AG09319 (cell line): ENCODE measurements at places on chromosomes 3 and 15.

DNA sequence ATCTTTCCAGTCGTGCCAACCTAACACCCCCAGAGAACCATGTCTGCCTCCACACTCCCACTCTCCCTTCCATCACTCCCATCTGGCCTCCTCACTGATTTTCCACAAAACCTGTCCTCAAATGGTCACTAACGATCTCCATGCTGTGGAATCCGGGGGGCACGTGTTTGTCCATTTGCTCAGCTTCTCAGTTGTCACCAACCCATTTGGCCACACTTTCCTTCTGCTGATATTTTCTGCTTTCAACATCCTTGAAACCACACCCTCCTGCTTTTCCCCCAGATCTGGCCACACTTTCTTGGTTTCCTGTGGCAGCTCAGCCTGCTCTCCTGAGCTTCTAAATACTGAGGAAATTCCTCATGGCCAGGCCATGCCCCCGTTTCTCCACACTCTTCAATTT lies 257.2 kb upstream of the NSMCE3 start:
- no peak for DNase-seq

- DNase-seq, result no peak
These were observed 28.1 kb downstream of the SMAD3 start for GRCh38 chr15:67093504-67093862.

- DNase-seq, result no peak
These were observed 692.7 kb downstream of the MCTP2 start for GRCh38 chr15:94924057-94924456.

DNA sequence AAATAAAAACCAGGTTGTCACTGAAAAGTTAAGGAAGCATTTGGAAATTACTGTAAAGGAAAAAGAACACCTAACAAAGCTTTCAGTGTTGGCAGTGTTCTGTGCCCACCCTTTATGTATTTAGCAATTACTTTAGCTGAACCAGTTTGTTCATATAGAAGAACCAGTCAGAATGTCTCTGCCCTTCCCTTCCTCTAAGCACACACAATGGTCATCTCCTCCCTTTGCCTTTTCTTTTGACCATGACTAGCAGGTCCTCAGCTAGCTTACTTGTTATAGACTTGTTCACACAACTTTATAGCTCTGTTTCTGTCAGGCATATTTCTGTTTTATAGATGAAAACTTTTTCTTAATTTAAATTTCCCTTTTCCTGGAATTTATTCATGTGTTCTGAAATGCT lies 59.6 kb downstream of the AKAP13 start:
- no peak for DNase-seq

- no peak for DNase-seq
These were observed 85.6 kb downstream of the OSBPL10 start for GRCh38 chr3:31895471-31895870.

- peak; percentile 75 for DNase-seq
These were observed at the start of gene PTX3 for GRCh38 chr3:157436583-157437291. PTX3 (plus strand) TSS chr3:157436850; CDS start chr3:157436934, 84 bp downstream.

DNA sequence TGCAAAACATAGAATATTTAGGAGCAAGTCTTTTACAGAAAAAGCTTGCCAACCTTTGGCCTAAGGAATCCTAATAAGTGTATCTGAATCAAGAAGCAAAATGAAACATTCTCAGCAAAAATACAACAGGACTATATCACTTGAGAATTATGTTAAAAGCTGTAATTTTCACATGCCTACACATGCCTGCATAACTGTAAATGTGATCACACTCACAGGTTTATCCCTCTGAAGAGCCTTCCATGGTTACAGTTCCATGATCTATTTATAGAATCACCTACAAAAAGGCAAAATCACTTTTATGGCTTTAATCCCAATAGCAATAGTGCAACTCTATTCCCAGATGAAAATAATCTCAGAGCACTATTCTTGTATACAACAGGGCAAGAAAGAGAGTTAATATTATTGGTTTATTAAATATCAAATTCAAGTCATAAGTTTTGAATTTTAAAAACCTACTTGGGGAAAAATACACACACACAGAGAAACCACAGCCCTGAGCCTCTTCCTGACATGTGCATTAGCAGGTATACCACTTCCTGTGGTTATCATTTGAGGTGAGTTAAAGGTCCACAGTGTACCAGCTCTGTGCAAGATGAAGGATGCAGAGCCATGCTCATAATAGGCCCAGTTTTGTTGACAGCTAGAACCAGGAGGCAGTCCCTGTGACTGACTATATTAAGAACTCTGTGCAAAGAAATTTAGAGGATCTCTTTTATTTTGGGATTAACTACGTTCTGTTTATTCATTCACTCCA lies 252.5 kb upstream of the TGFBR2 start:
- DNase-seq, result no peak

GRCh38 chr15:98599909-98600691 lies 48.2 kb upstream of the IGF1R start:
- DNase-seq, result peak; percentile 10

- DNase-seq, result no peak
These were observed 3.9 kb upstream of the MASP1 start for GRCh38 chr3:187295316-187296034.

DNA sequence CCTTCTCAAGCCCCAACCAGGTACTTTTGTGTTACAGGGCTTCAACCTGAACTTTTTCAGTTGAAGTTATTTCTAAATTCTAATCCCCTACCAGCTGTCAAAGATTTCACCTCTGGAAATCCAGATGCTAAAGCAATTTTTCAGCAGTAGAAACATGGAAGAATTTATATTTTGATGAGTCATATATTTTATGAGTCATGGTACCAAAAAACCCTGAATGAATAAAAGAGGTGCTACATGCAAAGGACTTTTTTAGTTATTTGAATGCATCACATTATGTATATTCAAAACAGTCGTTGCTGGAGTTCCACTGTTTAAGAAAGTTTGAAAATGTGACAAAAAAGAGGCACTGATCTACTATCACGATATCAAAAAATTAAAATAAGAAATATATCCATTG lies 96.0 kb upstream of the ZNF385D start:
- DNase-seq, result no peak

- DNase-seq, result no peak
These were observed 37.6 kb upstream of the EPHB3 start for GRCh38 chr3:184523825-184524615.

GRCh38 chr3:13874891-13875290 lies 5.0 kb downstream of the WNT7A start:
- DNase-seq, result no peak

GRCh38 chr3:16330351-16330750 lies 65.3 kb downstream of the OXNAD1 start:
- no peak for DNase-seq

- no peak for DNase-seq
These were observed 635 bp upstream of the VILL start for GRCh38 chr3:37989821-37990480.

DNA sequence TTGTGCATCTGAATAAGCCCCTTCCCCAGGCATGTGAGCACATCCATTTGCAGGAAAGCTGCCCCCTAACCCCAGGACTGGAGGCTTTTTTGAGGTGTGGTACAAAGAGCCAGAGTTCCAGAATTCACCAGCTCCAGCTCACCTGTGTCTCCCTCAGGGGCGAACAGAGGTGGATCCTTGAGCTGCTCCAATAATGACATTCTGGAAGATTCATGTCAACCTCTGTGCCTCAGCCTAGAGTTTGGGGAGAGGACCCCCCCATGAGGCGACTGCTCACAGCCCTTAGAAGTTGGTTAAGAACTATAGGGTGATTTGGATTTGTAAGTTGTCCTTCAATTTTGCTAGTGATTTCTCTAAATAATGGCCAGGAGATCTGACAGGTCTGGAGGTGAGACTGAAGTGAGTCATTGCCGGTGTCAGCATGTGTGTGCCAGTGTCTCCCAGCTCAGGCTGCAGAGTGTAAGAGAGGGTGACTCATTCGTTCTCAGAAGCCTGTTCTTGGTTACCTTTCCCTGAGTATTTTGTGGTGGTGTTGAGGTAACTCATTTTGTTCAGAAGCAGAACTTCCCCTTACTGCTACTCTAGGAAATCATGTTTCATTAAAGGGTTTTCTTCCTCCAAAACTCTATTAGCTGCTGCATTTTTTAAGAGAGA lies 136.9 kb upstream of the TOPAZ1 start:
- no peak for DNase-seq

DNA sequence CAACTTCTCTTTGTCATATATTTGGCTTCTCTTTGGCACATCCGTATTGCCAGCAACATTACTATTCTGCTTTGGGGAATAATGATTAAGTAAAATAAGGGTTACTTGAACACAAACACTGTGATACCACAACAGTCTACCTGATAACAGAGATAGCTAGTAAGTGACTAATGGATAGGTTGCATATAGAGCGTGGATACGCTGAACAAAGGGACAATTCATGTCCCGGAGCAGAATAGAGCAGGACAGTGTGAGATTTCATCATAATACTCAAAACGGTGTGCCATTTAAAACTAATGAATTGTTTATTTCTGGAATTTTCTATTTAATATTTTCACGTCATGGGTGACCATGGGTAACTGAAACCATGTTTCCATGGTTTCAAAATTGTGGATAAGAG lies 54.1 kb downstream of the SCN5A start:
- no peak for DNase-seq

DNA sequence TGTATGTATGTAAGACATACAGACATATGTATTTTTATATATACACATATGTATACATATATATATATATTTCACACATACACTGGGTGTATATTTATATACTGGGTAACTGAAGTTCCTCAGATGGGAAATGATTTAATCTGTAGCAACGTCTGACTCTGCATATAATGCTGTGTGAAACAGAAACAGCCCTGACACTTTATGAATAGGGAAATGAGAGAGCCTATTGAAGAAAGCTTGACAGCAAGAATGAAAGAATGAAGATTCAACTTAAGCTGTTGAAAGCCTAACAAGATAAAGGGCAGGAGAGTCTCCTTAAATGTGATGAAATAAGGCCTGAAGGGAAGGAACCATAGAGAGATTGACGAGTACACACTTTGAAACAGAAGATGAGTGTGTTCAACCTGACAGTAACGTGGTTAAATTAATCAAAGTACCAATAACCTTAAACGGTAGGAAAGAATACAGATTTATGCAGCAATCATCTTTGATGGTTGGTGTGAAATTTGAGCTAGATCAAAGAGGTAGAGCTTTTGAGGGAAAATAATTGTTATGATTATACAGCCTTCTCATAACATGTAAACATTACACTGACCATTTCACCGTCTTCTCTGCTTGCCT lies 169.9 kb downstream of the MECOM start:
- DNase-seq, result no peak

DNA sequence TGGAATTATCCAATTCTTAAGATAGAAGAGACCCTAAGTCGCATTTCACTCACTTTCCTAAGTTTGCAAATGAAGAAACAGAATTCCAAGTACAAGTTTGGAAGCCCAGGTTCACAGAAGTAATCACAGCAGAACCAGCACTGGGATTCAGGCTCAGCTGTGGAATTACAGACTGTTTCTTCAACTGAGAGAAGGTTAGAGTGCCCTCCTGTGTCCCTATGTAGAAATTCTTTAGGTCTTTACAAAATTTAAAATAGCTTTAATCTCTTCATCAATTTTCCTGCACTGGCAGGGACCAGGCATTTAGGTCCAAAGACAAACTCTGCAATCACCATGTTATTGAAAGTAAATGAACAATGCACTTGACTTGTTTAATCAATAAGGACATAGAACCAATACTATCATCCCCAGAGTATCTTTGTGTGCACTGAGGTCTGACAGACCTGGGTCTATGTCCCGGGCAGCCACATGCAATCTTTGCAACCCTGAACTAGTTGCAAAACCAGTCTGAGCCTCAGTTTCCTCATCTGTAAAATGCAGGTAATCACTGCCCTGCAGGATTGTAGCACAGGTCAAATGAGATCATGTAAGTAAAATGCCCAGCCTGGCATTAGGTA lies 96.3 kb upstream of the ZBED2 start:
- peak; percentile 40 for DNase-seq

GRCh38 chr15:92773340-92773739 lies 117.8 kb upstream of the FAM174B start:
- DNase-seq, result no peak

- DNase-seq, result no peak
These were observed 834.5 kb upstream of the NECTIN3 start for GRCh38 chr3:110236976-110237610.

DNA sequence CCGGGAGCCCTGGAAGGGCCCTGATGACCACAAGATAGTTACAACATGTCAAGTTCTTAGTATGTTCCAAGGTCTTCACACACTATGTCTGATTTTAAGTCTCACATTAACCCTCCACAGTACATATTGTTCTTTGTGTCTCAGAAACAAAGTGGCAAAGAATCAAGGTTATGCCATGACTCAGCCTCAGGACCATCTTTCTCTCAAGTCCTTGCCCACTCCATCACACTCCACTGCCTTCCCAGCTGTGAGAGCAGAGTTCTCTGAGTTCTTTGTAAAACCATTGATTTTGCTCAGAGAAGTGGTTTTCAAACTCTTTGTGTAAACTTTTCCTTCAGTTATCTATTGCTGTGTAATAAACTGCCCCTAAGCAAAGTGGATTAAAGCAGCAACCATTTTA lies 67.9 kb upstream of the C3orf80 start:
- DNase-seq, result no peak

- DNase-seq, result no peak
These were observed 30.7 kb upstream of the MYLK start for GRCh38 chr3:123914829-123915228.

DNA sequence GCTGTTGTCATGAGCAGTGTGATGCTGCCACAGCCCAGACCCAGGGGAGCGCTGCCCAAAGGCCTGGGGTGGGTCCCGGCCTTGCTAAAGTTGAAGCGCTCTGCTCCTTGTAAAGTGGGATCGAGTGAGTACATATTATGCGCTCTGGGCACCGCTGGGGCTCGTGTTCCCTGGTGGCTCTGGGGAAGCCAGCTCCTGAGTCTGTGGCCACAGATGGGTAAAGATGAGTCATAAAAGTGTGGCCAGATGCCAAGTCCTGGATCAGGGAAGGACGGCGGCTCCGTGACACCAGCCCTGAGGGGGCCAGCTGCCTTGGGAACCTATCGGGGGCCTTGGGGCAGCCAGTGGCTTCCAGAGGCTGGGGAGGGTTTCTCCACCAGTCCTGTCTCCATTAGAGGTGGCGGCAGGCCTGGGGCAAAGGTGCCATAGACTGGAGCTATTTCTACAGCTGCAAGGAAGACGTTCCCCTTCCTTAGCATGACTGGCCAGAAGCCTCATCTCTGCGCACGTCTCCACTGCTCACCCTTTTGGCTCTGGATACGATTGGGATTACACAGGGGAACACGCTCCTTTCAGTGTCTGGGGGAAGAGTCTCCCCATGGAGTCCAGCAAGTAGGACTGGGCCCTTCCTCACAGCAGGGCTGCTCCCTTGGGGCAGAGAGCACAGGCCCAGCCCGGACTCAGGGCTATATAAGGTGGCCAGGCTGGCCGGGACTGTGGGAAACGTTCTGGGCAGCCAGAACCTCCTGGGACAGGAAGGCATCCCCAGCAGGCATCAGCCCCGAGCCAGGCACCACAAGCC lies 1.2 kb upstream of the ITIH4 start:
- DNase-seq, result peak; percentile 51
